ENCODE measurements at places on chromosomes 12 and 14.

DNA sequence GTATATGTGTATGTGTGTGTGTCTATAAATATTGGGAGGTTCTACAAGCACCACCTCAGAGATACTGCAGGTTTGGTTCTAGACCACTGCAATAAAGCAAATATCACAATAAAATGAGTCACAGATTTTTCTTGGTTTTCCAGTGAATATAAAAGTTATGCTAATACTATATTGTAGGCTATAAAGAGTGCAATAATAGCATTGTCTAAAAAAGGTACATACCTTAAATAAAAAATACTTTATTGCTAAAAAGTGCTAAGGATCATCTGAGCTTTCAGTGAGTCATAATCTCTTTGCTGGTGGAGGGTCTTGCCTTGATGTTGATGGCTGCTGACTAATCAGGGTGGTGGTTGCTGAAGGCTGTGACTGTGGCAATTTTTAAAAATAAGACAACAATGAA, 111.1 kb downstream of the VEZT start:
- no peak for DNase-seq

GRCh38 chr14:71261206-71261605, 353.9 kb downstream of the PCNX1 start:
- no peak for DNase-seq

DNA sequence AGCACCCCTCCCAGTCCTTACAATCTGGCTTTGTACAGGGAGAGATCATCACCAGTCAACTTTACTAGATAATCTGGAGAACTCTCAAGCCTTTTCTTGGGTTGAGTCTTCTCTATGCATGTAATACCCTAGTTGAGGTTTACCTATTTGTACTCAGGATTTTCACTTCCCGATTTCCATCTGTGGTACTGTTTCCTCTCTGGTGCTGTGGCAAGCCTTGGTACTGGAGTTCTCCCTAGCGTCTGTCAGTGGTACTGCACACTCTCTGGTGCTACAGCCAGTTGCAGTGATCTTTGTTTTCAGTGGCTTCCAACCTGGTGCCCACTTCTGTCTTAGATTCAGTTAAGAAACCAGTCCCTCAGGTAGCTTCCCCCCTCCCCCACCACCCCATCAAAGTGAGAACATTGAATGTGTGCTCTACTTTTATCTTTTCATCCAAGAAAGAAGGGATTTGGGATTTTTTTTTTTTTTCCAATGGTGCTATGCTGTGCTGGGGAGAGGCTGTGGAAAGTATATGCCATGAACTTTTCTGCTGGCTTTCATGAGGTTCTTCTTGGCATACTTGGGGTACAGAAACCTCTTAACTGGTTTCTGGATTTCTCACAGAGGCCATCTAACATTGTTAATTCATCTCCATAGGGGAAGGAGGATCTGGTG, 69.4 kb upstream of the EVL start:
- DNase-seq = peak; percentile 56

- DNase-seq = no peak
Measured at GRCh38 chr12:120687578-120688289, 785 bp downstream of the MLEC start.

DNA sequence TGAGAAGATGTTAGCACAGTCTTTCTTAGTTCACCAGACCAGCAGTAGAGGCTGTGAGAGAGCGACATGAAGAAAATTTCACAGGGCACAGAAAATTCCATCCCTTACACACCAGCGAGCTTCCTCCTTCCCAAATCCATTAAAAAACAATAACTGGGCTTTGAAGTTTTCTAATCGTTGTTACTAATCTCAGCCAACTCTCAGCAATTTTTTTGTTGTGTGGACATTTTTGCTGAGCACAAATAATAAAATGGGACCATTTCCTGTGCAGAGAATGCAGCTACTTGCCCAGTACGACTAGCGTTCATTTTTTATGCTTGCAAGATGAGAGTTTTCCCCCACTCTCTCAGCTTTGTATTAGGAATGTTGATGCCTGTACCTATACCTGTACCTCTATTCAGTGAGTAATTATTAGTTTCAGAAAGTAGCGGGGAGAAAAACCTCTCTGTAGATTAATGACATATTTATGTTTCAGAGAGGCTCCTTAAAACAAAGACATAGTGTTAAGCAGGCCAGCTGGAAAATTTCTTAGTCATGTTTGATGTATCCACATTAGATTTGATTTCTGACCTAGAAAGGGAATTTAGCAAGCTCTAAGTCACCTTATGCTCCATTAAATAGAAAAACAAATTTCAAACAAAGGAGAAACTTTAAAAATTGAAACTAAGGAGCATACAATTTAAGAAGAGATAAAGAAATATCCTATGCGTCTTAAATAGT, 146.5 kb downstream of the SRGAP1 start:
- no peak for DNase-seq
